ENCODE measurements at places on chromosomes 3 and 15.

DNA sequence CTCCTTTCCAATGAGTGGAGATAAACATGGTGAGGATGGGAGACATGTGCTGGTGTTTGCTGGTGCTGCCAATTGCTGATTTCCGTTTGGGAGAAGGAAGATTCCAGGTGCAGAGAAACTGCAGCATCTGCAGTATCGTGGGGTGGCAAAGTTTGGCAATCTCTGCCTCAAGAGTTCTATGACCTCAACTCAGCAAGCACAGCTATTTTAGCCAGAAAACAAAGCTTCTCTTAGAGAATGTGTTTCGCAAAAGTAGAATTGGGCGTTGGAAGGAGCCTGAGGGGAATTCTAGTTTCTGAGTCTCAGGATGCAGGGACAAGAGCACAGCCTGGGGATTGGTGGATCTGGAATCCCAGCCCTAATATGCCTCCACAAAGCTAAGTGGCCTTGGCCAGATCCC, 18.2 kb upstream of the SHC4 start:
- no peak for DNase-seq

DNA sequence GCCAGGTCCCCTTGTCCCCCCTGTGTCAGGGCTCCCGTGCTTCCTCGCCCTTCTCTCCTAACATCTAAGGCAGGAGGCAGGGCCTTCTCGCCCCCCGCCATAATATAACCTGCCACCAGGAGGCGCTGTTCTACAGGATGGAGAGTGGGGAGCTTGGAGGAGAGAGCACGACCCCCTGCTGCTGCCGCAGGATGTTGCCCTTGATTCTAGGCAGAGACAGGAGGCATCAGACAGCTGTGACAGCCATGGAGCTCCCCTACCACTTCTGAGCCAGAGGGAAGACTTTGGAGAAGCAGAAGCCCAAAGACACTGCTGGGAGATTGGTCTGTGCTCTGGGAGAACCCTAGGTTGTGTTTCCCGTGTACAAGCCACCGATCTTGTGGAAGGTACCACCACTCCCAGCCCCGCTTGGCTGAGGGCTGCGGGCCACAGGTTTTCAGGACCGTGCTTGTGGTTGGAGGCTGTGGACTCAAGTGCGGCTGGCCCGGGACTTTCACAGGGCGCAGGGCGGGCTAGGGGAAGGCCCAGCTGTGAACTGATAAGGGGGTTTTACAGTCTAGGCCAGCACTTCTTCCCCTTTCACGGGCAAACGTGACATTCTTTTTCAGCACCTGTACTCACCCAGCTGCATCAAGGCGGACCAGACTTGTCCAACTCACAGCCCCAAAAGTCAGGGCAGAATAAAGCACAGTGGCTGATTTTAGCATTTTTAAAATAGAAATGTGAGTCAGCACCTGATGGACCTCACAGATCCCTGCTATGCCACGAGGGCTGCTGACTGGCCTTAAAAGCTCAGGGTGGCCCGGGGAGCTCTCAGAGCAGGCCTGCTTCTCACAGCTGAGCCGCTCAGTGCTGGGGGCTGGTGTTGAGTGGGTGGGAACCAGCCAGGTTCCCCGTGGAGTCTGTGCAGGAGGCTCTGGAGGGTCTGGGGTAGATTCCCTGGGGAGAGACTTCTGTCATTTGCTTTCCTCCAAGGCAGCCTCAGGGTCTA, 2.6 kb upstream of the TIGIT start:
- peak; percentile 63 for DNase-seq

GRCh38 chr15:74978503-74978902, 16.9 kb upstream of the SCAMP5 start:
- no peak for DNase-seq

DNA sequence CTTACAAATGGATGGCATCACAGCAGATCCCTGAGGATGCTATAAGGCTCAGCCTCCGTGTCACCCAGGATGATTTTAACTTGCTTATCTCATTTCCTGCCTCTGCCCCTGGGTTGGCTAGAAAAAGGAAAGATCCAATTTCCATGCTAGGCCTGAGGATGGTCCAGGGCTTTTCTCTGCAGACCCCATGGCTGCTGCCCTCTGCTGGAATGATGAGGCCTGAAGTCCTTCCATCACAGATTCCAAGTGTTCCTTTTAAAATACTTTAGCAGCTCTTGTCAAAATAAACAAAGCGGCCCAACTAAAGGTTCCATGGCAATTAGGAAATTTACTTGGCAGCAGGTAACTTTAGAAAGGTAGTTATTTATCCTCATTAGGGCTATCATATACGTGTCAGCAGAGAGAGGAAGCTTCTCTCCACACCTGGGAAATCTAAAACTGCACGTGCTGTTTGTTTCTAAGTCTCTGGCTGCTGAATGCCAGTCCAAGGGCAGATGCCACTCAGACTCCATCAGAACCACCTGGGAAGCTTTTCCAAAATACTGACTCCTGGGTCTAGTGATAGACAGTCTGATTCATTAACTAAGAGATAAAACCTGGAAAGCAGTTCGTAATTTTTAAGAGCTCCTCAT, 401.9 kb upstream of the IL12A start:
- peak; percentile 22 for DNase-seq

DNA sequence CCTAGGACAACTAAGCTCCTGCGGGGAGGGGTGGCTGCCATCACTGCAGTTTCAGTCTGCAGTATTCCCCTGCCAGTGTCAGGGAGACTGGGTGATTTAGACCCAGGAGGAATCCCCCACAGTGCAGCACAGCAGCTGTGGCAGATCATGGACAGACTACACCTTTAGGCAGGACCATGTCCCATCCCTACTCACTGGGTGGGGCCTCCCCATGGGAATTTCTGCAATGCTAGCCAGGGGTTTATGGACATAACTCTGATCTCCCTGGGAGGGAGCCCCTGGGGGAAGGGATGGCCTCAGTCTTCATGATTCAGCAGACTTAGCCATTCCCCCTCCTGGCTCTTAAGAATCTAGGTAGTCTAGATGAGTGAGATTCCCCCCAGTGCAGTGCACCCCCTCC, 130.1 kb upstream of the STAC start:
- no peak for DNase-seq

DNA sequence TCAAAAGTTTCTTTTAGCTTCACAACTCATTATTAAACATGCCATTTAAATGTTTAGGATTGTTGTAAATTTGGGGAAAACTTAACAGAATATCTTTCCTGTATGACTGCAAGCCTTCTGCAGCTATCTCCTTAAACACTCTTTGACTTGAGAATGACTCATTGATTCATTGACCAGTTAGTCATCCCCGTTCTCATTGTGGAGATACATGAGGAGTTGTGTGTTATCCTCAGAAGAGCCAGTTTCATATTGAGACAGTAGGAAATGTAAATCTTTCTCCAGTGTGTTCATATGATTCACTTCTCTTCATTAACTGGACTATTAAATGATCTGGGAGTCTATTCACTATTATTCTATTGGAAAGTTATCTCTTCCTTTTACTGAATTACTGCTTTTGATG, 83.0 kb downstream of the CRYGS start:
- no peak for DNase-seq

DNA sequence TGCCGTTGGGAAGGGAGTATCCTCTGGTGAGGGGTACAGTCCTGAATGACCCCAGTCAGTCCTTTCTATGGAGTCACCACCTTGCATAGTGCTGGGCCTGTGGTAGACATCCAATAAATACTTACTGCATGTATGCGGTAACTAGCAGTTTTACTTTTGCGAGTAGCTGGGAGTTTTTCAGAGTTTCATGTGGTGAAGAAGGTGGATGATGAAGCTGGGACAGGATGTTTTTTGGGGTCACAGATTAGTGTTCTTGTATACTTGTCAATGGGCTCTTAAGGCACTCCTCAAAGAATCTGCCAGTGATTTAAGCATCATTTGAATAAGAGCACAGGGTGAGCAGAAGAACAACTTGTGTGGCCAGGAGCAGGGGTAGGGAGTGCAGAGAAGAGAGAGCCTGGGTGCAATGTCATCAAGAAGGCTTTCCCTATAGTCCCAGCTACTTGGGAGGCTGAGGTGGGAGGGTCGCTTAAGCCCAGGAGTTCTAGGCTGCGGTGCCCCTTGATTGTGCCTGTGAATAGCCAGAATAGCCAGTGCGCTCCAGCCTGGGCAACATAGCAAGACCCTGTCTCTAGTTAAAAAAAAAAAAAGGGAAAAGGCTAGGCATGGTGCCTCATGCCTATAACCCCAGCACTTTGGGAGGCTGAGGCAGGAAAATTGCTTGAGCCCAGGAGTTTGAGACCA, 22.1 kb downstream of the PPCDC start:
- DNase-seq, result no peak

- no peak for DNase-seq
Observed at GRCh38 chr3:197139586-197139985, 110.0 kb upstream of the MELTF start.

DNA sequence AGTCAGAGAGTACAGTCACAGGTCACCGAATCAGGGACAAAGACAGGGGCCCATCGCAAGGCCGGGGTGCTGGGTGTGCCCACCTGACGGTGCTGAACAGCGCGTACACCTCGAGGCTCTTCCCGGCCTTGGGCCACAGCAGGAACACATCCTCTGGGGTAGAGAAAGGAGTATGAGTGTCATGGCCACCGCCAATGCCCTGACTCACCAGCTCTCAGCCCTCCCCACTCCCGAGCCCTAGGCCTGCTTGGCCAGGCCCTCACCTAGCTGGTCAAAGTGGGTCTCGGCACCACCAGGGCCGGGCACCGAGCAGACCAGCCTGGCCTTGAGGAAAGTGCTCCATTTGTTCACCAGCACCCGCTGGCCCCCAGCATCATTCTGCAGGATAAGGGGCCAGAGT, 4.2 kb downstream of the SEMA3G start:
- no peak for DNase-seq

DNA sequence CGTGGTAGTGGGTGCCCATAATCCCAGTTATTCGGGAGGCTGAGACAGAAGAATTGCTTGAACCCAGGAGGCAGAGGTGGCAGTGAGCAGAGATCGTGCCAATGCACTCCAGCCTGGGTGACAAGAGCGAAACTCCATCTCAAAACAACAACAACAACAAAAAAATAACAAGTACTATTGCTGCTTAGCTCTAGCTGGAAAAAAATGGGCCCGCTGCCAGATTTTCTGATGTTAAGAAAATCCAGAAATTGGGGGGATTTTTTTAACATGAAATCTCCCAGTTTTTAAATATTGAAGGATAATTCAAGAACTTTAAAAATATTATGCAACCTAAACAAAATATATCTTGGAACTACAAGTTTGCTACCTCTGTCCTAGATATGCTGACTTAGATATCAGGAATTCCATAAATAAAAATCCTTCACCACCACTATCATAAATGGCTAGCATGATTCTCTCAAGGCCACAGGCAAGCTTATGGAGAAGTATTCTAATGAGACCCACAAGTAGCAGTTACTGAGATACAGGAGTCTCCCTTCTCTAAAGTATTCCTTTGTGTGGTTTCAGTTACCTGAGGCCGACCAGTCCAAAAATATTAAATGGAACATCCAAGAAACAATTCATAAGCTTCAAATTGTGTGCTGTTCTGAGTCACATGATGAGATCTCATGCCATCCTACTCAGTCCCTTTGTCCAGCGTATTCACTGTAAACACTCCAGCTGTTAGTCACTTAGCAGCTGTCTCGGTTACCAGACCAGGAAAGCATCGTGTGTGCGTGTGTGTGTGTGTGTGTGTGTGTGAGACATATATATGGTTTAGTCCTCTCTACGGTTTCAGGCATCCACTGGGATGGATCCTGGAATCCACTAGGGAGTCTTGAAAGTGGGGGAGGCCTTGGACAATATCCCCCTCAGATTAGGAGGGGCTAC, 277.2 kb downstream of the TBL1XR1 start:
- no peak for DNase-seq

DNA sequence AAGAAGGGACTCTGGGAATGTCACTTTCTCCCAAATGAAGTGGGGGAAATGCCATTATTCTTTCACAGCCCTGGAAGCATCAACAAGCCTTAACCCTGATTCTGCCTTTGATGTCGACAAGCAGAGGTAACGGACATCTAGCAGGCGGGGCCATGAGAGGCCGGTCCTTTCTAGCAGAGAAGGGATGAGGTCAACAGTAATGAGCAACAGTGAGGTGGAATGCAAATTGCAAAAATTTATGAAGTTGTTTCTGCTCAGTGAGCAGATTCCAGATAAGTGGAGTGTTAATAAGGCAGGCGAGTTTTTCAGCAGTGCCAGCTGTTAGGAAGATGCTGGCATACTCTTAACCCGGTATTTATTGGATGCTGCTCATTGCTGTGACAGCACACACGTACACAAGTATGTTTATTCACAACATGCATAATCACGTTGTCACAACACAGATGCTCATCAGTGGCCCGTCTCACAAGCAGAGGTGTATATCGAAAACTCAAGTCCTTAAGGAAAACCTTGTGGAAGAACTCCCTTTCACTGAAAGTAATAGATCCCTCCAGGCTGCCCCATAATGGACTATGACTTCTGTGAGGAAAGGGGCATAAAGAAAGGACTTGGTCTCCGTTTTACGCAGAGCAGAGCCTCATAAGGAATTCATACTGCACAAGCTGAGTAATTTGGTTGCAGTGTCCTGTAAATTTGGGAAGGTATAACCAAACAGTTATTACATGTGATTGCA, 329.0 kb downstream of the IGSF11 start:
- no peak for DNase-seq

DNA sequence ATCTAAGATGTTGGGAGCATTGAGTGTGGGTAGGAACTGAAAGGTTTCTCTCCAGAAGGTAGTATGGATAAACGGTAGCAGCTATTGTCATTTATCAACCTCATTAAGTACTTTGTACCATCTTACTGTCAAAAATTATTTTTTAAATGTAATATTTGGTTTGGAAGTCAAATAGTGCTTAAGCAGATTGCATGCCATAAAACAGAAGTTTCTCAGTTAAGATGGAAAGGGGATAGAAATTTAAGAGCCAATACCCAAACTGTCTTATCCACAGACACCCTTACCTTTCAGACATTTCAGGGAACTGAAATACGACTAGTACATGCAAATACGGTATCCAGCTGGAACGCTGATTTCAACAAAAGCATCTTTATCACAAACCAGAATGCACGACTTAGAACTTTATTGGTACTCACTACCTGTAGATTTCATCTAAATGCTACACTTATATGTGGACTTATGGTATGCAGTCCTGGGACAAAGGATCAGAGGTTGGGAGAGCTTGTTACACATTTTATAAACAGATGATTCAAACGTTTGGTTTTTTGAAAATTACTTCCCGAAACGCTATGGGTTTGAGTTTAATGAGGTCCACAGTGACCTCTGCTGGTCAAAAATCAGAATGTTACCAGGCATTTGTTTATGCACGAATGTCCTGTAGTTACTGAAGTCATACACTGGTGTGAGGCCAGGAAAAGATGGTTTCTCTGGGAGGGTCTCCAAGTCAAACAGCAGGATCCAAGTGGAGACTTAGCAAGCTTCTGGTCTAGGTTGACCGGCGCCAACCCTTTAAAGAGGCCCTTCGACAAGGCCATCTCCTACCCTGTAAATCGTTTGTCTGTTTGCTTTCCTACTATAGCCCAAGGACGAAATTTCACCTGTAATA, 45.7 kb upstream of the DUT start:
- DNase-seq, result peak; percentile 38
